ENCODE measurements at places on chromosomes 5 and 9.

DNA sequence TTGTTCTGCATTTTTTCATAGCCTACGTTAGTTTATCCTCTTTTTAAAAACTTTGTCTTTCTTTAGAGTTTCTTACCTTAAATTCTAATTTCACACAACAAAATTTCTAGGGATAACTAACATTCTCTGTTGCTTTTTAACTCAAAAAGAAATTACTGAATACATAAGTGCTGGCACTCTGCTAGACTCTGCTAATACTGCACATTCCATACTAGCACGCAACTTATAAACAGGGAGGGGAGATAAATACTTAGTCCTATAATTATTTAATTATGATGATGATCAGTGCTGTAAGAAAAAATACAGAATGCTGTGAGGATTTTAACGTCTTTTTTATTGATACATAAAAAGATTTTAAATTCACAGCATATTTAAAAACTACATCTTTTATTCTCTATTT, 25.1 kb downstream of the RNF145 start:
- DNase-seq: no peak

DNA sequence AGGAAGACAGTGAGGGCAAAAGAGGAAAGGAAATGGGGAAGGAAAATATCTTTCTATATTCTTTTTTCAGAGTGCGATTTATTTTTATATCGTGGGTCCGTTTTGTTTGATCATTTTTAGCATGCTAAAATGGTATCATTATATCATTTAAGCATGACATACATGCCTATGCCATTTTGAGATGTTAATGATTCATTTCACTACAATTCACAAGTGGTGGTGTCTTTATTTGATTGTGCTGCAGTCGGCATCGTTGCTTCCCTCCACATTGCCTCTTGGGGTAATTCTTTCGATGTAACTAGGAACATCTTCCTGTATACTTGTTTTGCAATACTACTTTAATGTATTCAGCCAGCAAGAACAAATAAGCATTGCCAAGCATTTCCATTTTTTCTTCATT, 145.2 kb downstream of the CFAP90 start:
- no peak for DNase-seq

- peak; percentile 84 for DNase-seq
Observed at GRCh38 chr9:74496819-74497747, at the start of gene RORB. RORB (plus strand) TSS chr9:74497335; CDS start chr9:74497977, 642 bp downstream.

- no peak for DNase-seq
Observed at GRCh38 chr5:31638345-31638744, 586 bp upstream of the PDZD2 start.

- no peak for DNase-seq
Observed at GRCh38 chr5:74630453-74631066, 10.0 kb downstream of the ENC1 start.

GRCh38 chr5:141192110-141192725, at the start of gene PCDHB10:
PCDHB10 (plus strand) TSS chr5:141192353; CDS start chr5:141192553, 200 bp downstream.
- peak; percentile 17 for DNase-seq

GRCh38 chr9:81231011-81231410, 458.3 kb downstream of the TLE1 start:
- no peak for DNase-seq

GRCh38 chr5:122413722-122414121, 101.7 kb downstream of the SNCAIP start:
- no peak for DNase-seq

DNA sequence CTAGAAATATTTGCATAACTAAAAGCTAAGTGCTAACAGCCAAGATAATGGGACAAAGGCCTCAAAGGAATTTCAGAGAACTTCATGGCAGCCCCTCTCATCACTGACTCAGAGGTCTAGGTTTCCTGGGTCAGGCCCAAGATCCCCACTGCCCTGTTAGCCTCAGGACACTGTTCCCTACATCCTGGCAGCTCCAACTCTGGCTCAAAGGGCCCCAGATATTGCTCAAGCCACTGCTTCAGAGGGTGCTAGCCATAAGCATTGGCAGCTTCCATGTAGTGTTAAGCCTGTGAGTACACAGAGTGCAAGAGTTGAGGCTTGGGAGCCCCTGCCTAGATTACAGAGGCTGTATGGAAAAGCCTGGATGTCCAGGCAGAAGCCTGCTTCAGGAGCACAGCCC, 998.1 kb downstream of the TLE1 start:
- DNase-seq: no peak

GRCh38 chr5:160493806-160494338, 72.2 kb downstream of the PTTG1 start:
- no peak for DNase-seq

DNA sequence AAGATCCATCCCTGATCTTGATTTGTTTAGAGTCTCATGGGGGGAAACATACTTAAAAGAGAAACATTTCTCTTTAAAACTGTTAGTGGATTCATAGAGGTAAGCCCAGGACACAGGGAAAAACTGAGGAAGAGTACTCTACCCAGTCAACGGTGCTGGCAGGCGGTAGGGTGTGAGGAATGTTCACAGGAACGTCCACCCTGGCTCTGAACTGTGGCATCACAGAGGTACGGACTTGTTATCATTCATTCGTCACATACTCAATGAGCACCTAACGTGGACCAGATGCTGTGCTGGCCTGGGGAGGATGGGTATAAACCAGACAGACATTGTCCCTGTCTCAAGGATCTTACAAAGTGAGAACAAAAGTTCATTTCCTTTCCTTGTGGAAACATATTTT, 18.8 kb upstream of the PPARGC1B start:
- DNase-seq: no peak

DNA sequence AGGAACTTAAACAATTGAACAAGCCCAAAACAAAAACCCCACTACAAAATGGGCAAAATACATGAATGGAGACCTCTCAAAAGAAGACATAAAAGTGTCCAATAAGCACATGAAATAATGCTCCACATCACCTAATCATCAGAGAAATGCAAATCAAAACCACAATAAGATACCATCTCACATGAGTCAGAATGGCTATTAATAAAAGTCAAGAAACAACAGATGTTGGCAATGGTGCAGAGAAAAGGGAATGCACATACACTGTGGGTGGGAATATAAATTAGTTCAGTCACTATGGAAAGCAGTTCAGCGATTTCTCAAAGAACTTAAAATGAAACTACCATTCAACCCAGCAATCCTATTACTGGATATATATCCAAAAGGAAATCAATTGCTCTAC, 337.4 kb upstream of the GRIA1 start:
- DNase-seq: no peak

DNA sequence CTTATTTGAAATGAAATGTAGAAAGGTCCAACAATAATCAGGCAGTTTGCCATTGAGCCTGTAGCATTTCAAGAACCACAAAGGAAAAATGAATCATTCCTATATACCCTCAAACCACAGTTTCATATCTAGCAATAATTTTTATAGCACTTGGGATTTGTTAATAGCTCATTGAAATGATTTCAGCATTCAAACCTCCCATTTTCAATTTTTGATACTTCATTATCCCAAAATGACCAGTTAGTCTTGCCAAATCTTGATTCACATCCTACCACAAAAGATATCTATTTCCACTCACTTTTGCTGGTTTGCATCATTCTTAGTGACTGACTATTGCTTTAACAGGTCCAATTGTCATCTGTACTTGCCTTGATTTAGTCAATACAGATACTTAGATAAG, 790.1 kb downstream of the TLE1 start:
- DNase-seq: no peak

- no peak for DNase-seq
Observed at GRCh38 chr5:171710451-171711024, 75.1 kb upstream of the SMIM23 start.

GRCh38 chr5:59001154-59001553, 418.3 kb downstream of the RAB3C start:
- DNase-seq: no peak

DNA sequence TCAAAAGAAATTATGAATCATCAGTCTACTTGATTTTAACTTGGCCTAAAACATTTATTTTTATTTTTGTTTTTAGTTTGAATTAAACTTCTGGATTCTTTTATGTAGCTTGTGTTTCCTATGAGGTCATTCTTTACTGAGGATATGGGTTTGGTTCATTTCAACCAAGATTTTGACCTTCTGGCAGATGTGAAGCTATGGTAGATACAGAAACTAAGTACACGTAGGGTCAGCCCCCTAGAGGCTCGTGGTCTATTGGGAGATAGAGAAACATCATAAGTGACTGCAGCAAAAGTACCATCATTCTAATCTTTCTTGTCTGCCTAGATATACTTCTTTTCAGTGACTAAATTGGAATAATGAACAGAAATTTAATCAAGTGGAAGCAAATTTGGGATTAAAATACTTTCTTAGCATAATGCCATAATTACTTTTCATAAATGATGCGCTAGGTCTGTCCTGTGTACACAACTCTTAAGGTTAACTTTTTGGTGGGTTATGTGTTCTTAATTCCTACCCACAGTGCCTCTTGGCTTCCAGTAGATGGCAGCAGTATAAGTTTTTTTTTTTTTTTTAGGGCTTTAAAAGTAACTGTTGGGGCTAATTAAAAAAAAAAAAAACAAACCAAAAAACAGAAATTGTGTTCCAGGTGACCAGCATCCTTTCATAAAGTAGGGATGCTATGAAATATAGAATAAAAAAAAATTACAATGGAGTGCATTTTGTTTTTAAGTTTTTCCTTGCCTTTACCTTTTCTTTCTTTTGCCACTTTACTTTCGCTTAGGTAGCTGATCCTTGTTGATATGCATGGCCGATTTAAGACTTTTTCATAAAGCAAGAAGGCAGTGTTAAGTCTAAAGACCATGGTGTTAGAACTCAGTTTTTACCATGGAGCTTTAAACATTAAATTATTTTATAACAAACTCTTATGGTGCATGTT, 49.9 kb downstream of the LRRTM2 start:
- peak; percentile 22 for DNase-seq

GRCh38 chr5:66814146-66814991, 218.2 kb downstream of the MAST4 start:
- peak; percentile 57 for DNase-seq

All from HEK293T (cell line).